Right lung (tissue), 10 donors: ENCODE measurements at places on chromosomes 16 and 17. TPM values are rescaled to one million over a fixed set of nuclear protein-coding genes. Genes with fewer than 3 reads are reported as not detected.

ZBTB4 gene
- 43.8 TPM for polyA plus RNA-seq

- no peak for DNase-seq
These were observed 4.8 kb downstream of the RABEP1 start for GRCh38 chr17:5286846-5287245.

EPX gene
- 0.91 TPM for polyA plus RNA-seq

DNA sequence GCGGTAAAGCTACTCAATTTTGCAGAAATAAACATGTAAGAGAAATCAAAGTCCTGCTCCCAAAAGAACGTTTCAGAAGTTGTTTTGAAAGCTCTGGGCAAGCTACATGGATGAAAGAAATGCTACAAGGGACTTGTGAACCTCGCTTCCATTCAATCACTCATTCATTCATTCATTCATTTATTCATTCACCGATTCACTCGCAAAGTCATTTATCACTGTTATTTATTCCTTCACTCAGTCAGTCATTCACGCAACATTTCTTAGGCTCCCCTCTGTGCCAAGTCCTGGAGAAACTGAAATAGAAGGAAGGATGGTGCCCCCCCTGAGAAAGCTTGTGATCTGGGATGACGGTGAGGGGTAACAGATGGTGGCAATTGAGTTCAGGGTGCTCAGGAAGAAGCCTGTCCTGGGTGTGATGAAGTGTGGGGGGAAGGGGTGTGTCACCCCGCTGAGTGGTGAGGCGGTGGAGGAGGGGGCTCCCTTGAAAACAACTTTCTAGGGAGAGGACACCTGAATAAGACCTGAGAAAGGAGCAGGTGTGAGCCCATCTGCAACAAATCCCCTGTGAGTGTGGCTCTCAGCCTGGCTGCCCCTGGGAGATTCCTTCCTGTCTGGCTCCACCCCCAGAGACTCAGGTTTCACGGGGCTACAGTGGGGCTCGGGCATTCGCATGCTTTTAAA is 36.3 kb upstream of the PRSS54 start:
- DNase-seq: no peak

DNA sequence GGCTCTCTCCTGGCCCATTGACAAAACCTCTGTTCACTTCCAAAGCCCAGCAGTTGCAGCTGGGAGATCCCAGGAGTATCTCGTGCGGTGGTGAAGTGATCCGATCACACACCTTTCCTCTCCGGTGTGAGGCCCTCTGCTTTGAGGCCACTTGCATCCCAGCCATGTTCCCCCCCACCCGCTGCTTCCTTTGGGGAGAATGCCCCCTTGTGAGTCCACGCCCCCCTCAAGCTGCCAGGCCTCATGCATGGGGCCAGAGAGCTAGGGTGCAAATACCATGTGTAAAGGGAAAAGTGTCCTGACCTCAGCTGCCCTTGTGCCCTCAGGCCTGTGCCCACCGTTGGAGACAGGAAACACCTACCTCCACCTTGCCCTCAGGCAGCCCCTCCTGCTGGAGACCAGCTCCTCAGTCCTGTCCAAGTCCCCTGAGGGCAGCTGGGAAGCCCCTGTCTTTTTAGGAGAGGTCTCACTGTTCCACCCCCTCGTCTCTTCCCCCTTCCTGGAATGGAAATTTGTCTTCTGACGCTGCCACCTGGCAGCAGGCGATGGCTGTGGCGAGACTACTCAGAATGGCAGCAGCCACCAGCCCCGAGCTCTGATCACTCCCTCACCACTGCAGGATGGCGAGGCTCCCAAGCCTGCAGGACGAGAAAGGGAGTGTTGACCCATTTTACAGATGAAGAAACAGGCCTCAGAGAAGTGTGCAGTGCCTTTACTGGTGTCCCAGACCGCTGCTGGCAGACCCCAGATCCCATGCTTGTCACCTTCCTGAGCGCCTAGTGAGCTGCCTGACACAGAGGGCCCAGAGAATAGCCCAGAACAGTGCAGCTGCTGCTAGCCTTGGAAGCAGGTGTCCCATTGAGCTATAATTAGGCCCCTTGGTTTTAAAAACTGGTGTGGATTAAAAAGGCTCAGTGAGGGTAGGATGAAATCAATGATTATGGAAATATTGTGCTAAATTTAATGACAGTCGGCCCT is 120.6 kb upstream of the CACNG5 start:
- DNase-seq: no peak

GRCh38 chr17:39270923-39271322 is 45.2 kb upstream of the STAC2 start:
- DNase-seq: peak; percentile 32

- DNase-seq: no peak
These were observed 11.9 kb upstream of the DNASE1 start for GRCh38 chr16:3642397-3643094.

- DNase-seq: no peak
These were observed 80.5 kb downstream of the CYB561 start for GRCh38 chr17:63365366-63366240.

- no peak for DNase-seq
These were observed 579 bp upstream of the KRTAP9-6 start for GRCh38 chr17:41264599-41264998.

FOXF1 gene
- 47.5 TPM for polyA plus RNA-seq

ZNF205 gene
- polyA plus RNA-seq: 12.6 TPM

GRCh38 chr17:78423961-78424675 is 45.7 kb downstream of the PGS1 start:
- no peak for DNase-seq

DNA sequence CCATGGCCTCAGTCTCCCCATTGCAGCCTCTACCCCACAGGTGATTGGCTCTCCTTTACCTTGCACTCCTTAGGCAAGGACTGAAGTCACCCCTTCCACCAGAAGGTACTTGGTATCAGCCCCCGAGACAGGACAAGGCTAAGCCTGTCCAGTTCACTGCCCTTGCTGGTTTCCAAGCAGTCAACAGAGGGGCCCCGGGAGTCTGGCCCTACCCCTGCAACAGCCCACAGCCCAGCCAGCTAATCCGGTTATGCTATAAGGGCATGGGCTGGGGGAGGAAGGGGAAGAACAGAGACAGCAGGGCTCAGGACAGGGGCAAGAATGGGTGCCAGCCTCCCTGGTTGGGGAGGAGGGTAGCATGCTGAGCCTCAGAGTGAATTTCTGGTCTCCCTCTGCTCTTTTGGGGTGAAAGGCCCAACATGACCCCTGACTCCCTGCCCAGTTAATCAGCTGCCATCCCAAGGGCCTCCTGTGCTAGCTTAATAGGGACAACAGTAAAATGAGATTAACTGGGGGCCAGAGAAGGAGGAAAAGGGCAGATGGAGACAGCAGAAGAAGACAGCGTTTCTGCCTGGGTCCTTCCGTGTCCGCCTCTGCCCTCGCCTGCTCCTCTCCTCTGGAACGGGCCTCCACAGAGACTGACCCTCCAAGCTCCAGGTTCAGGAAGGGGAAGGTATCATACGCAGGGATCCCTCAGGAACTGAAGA is 10.7 kb downstream of the DLG4 start:
- DNase-seq: no peak

GRCh38 chr17:61007980-61008379 is 330.3 kb downstream of the BCAS3 start:
- DNase-seq: no peak

GRCh38 chr17:36993227-36993626 is 44.5 kb downstream of the AATF start:
- no peak for DNase-seq

PIMREG gene
- 25.1 TPM for polyA plus RNA-seq

DNA sequence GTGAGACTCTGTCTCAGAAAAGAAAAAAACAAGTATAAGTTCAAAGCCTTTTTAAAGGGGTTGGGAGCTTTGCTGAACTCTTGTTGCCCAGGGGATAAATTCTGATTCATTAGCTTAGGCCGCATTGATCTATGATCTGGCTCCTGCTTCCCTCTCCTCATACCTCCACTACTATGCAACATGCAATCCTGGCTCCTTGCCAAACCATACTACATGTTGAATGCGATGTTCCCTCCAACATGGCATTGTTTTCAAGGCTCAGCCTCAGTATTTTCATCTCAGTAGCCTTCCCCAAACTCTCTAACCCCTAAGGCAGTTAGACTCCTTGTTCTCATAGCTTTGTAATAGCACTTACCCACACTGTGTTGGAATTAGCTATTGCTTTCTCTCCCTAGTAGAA is 6.2 kb downstream of the REXO5 start:
- no peak for DNase-seq

DNA sequence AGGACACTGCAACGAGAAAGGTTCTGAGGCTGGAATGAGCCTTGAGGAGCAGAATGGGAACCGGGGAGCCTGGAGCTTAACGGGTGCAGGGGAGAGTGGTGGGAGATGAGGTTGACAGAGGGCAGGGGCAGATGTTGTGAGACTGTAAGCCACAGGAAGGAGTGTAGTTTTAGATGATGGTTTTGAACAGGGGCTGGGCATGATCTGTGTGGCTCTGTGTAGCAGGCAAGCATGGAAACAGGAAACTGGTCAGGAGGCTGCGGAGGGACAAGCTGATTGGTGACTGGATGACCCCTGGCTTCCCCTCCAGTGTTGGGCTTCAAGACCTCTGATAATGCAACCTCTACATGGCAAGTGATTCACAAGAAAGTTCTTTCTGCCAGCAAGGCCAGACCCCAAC is 1.4 kb upstream of the CNGB1 start:
- no peak for DNase-seq

- DNase-seq: no peak
These were observed 25.4 kb downstream of the TOX3 start for GRCh38 chr16:52521570-52521969.

SOST gene
- polyA plus RNA-seq: 0.04 TPM

PGS1 gene
- 54.8 TPM for polyA plus RNA-seq

GRCh38 chr16:17949141-17949981 is 387.2 kb downstream of the NPIPA8 start:
- DNase-seq: no peak

GAS2L2 gene
- 1.1 TPM for polyA plus RNA-seq

GRCh38 chr17:76485569-76485968 is 15.7 kb downstream of the RHBDF2 start:
- DNase-seq: no peak

DNA sequence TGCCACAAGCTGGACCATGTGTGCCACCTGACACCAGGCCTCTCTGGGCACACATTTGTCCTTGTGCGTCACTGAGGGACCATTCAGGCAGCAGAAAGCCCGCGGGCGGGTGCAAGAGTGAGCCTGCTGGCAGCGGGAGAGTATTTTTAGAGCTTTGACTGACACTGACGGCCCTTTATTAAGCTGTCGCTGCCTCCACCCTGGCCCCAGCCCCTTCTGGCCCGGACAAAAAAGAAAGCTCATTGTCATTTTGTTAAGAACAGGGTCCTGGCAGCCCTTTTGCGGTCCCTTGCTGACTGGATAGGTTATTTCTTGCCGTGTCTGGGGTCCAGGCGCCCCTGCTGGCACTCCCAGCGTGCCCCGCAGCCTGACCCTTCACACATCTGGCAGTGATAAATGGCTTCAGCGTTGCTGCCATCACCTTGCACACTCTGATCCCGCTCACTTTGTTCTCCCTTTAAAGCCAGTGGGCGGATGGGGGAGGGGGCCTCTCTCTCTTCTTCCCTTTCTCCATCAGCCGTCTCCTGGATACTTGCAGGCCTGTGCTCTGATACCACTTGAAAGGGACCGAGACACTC is 78.4 kb upstream of the NKD1 start:
- no peak for DNase-seq

ALDH3A1 gene
- 0.64 TPM for polyA plus RNA-seq

DNA sequence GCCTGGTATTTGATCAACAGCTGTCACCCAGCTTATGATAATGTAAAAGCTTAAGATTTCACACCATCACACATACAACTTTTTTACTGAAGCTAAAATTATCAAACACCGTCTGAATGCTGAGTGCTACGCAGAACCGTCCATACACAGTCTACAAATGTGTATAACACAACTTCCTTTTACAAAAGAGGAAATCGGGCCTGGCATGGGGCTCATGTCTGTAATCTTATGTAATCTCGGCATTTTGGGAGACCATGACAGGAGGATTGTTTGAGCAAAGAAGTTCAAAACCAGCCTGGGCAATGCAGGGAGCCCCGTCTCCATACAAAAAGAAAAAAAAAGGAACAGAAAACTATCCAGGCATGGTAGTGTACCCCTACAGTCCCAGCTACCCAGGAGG is 19.6 kb upstream of the QRICH2 start:
- no peak for DNase-seq

DNA sequence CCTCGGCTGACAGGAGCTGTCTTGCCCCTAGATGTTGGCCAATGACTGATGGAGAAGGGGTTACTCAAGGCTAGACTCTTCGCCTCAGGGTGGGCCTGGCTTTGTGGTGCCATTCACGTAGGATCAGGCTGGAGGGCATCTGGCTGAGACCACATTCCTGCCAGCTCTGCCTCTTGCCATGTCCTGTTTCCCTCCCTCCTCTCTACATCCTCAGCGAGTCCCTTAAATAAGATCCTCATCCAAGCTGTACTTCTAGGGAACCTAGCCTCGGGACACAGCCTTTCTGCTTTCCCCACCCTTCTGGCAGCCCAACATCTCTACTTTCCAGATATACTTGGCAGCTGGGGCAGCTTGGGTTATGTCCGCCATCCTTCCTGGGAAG is 27.9 kb upstream of the EFCAB13 start:
- DNase-seq: no peak

- DNase-seq: no peak
These were observed 32.5 kb downstream of the USP32 start for GRCh38 chr17:60359415-60359814.

- no peak for DNase-seq
These were observed 1.2 kb upstream of the FLYWCH1 start for GRCh38 chr16:2910441-2910969.

GRCh38 chr16:51166091-51166490 is 15.0 kb upstream of the SALL1 start:
- DNase-seq: no peak

GRCh38 chr17:8226536-8227237 is 16.3 kb upstream of the AURKB start:
- peak; percentile 85 for DNase-seq

GRCh38 chr17:32281011-32281451 is 15.4 kb downstream of the RHBDL3 start:
- DNase-seq: no peak

EVPLL gene
- 0.85 TPM for polyA plus RNA-seq

ABCA10 gene
- 9.7 TPM for polyA plus RNA-seq

TERB1 gene
- polyA plus RNA-seq: not detected

PLLP gene
- 5.4 TPM for polyA plus RNA-seq

MT4 gene
- polyA plus RNA-seq: not detected

- no peak for DNase-seq
These were observed 287.9 kb downstream of the CPPED1 start for GRCh38 chr16:12515746-12516145.

VTN gene
- 0.35 TPM for polyA plus RNA-seq

GRCh38 chr16:2804728-2805127 is 6.5 kb downstream of the PRSS41 start:
- no peak for DNase-seq

ANKFN1 gene
- 0.70 TPM for polyA plus RNA-seq

SPN gene
- 1.9 TPM for polyA plus RNA-seq

- DNase-seq: no peak
These were observed 27.9 kb downstream of the CLEC16A start for GRCh38 chr16:10972108-10972818.
